ENCODE measurements at places on chromosomes 3 and 15. TPM values are rescaled to one million over a fixed set of nuclear protein-coding genes. Genes with fewer than 3 reads are reported as not detected.

Gene CPN2
- total RNA-seq, result not detected

- no peak overlapping the region for H3K4me3 ChIP-seq
- no peak for DNase-seq
- no peak overlapping the region for H3K27ac ChIP-seq
- H3K27me3 ChIP-seq, result no peaks in the 10 kb centered on the region
Observed at GRCh38 chr3:49388289-49388820, 23.4 kb downstream of the RHOA start.

- H3K4me1 ChIP-seq, result peaks cover 4% of the 10 kb centered on the region
- no peak overlapping the region for H3K27ac ChIP-seq
- DNase-seq, result no peak
- no peaks in the 10 kb centered on the region for H3K27me3 ChIP-seq
Observed at GRCh38 chr3:14762701-14763100, 56.1 kb upstream of the FGD5 start.

- no peaks in the 10 kb centered on the region for H3K36me3 ChIP-seq
- no peak for DNase-seq
- H3K4me3 ChIP-seq, result no peak overlapping the region
- H3K27ac ChIP-seq, result no peak overlapping the region
- peaks cover 19% of the 10 kb centered on the region for H3K27me3 ChIP-seq
- peaks cover 27% of the 10 kb centered on the region for H3K4me1 ChIP-seq
Observed at GRCh38 chr15:39583596-39584265, 2.9 kb downstream of the THBS1 start.

Gene ABI3BP
- not detected for total RNA-seq

Gene GRAMD1C
- total RNA-seq, result 0.22 TPM

DNA sequence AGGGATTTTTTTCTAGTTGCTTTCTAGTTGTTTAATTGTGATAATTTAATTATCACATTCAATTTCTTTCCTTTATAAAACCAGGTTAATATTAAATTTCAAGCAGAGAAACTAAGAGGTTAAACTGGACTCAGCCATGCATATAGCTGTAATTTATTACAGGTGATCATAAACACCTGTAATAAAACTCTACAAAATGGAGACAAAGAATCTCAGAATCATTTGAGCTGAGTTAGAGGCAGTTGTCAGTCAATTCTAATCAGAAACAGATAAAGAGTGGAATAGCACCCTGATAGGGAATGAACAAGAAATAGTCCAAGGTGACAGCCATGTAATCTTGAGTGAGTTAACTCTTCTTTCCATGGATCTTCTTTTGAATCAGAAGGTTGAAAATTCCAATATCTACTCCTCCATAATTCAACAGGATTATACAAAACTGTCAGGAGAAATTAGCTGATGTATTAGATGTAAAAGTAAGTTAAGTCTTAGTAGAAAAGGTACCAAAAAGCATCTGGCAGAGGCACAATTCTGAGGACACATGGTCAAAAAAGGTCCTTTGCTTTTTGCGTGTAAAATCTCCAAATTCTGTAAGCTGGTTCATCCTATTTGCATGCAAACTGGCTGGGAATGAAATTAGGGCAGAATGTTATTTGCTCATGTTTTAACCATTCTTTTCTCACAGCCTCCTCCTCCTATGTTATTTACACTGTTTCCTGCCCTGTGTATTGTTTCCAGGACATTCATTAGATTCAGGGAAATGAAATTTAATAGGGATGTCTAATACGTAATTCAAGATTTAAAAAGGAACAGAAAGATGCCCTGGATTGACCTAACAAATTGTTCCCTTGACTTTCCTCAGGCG lies 39.4 kb upstream of the B3GNT5 start:
- no peaks in the 10 kb centered on the region for H3K36me3 ChIP-seq
- no peaks in the 10 kb centered on the region for H3K4me1 ChIP-seq
- H3K27ac ChIP-seq, result no peak overlapping the region
- H3K27me3 ChIP-seq, result no peaks in the 10 kb centered on the region
- DNase-seq, result no peak
